ENCODE measurements at places on chromosomes 12 and 14.

GRCh38 chr14:54804538-54805041, 98.0 kb downstream of the GCH1 start:
- no peak for DNase-seq

- DNase-seq: no peak
Measured at GRCh38 chr14:90062822-90063539, 1.2 kb downstream of the KCNK13 start.

DNA sequence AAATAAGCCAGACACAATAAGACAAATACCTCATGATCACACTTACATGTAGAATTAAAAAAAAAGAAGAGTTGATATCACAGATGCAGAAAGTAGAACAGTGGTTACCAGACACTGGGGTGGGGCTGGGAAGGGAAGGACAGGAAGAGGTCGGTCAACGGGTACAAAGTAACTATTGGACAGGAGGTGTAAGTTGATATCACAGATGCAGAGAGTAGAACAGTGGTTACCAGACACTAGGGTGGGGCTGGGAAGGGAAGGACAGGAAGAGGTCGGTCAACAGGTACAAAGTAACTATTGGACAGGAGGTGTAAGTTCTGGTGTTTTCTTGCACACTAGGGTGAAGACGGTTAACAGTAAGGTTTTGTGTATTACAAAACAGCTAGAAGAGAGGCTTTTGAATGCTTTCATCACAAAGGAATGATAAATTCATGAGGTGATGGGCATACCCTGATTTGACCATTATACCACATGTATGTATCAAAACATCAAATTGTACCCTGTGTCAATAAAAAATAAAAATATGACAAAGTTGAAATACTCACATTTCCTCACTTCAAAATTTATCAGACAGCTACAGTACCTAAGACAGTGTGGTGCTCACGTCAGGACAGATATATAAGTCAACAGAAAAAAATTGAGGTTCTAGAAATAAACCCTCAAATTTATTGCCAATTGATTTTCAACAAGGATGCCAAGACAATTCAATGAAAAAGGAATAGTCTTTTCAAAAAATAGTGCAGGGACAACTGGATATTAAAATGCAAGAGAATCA, 32.8 kb downstream of the GALC start:
- no peak for DNase-seq

- DNase-seq: no peak
Measured at GRCh38 chr12:53254816-53255545, 13.1 kb upstream of the ESPL1 start.

GRCh38 chr14:91801358-91801757, 66.0 kb downstream of the TC2N start:
- DNase-seq: no peak

GRCh38 chr12:111766608-111767361, at the start of gene ALDH2:
TSS of gene ALDH2 (plus strand) at chr12:111766933. CDS start at chr12:111766983, 50 bp downstream.
- no peak for DNase-seq

DNA sequence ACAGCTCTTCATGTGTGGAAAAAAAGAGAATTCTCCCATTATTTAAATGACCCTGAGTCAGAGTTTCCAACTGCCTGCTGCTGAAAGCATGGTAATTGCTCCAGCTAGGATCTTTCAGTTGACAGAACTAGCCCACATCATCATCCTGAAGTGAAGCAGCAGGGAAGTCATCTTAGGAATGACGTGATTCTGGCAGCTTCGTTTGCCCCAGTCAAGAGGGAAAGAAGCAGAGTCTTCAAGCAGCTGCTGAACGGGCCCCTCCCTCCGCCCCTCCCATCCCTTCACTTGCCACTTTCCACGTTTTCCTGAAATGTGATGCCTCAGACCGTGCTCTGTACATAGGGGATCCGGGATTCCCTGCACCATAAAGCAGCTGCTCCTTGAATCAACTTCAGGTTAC, 455.0 kb upstream of the TMEM132C start:
- no peak for DNase-seq

DNA sequence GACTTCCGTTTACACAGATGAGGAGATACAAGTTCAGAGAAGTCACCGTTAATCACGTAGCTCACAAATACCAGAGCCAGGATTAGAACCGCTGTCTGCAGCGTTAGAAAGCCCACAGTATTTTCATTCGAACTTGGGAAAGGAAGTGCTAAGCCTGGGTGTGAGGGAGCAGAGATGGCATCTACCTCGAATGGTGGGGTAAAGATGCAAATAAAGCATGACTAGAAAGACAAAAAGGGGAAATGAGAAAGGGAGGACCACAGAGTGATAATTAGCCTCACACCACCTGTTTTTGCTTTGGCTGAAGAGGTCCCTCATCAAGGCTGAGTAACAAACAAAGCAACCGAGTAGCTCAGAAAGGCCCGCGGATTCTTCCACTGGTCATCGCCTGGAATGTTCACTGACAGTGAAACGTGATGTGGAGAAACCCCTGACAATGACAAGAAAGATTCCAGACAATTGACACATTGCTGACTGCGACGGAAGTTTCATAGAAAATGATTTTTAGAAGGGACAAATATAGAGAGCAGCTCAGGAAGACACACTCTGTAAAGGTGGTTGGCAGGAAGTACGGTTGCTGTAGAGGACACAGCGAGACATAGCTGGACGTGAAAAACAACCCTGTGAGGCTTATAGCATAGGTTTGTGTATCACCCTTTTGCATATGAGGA, 31.5 kb upstream of the BHLHE41 start:
- DNase-seq: no peak

GRCh38 chr12:128829861-128830504, 6.2 kb upstream of the SLC15A4 start:
- no peak for DNase-seq

DNA sequence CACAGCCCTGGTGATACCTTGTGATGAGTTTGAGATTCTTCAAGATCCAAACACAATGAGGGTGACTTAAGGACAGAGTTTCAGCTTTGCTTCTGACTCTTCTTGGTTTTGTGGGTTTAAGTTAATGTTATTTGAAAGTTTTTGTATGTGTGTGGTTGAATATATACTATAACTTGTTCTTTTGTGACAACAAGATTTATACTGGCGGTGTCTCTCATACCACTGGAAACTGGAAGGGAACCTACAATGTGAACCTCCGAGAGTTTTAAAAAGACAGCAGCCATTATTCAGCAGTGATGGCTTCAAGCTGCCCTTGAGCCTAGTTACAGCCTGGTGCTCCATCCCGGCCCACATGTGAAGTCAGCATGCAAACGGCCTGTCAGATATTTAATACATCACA, 87.9 kb upstream of the IGF1 start:
- DNase-seq: no peak

DNA sequence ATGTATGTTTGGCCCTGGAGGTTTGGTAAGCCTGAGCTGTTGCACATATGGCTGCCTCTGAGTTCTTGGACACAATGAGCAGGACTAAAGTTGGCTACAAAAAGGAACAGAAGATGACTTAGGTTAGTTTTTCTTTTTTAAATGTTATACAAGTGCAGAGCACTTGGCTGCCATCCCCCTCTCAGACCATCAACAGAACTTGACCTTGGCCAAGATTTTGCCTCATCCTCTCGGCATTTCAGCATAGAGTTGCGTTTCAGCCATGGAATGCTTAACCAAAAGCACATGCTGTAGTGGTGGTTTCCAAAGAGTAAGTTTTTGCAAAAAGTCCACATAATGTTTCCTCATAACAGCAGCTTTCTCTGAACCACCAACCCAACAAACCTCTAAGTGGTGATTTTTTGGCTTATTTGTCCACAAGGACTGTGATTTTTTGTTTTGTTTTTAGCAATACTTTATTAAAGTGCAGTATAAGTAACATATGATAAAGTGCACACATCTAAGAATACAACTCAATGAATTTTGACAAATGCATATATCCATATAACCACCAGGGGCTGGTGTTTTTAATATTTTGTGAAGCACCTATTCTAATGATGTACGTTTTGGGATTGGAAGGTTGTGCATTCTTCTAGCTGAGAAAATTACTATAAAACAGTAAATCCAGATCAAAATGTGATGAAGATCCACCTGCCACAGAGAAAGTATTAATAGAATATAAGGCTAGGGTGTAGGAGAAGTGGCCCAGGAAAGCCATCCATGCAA, 12.1 kb upstream of the GALNT16 start:
- no peak for DNase-seq

DNA sequence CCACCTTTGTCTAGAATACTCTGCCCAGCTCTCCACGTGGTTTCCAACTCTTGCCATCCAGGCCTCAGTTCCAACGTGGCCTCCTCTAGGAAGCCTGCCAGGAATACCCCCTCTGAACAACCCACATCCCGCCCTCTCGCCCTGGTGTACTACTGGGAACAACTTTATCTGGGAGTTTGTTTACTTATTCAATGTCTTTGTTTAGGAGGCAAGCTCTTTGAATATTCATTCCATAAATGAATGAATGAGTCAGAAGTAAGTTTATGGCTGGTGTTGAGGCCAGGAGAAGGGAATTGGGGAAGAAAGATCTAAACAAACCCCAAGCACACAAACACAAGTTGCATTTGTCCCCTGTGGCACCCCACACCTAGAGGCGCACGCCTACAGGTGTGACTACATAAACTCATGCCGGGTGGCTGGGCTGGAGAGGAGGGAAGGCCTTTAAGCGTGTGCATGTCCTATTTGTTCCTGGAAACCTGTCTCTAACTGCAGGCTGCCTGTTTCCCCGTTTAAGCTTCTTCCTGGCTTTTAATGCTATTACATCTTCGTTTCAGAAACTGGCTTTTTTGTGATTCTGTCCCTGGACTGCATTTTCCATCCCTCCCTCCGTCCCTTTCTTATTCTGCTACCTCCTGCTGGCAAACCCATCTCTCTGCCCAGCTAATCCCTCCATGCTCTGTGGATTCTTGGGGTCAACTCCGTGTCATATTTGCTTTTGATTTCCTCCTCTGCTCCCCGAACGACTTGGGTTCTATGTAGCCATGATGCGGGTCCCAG, 57.9 kb downstream of the FZD10 start:
- DNase-seq: no peak

DNA sequence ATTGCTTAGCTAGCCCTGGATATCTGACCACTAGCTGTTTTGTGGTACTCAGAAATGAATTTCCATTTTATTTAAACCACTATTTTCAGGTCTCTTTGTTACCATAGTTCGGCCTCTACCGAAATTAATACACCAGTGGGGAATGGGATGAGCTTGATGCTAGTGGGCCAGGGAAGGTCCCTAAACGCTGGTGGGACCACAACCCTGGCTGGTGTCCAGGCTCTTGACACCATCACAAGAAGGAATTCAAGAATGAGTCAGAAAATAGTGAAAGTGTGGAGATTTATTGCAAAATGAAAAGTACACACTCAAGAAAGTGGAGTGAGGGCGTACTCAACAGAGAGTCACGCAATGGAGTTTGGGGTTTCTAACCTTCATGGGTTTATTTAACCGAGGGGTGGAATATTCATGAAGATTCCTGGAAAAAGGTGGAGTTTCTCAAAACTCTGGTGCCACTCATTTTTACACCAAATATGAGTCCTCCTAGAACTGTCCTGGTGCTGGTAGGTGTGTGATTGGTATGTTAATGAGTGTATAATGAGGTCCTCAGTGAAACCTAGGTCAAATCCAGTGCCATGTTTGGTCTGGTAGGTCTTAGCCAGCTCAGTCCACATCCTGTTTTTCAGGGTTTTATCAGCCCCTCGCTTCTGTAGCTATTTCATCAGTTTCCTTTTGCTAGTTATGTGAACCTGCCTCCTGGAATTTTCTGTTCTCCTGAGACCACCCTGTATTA, 38.9 kb upstream of the LRP6 start:
- DNase-seq: no peak

- DNase-seq: no peak
Measured at GRCh38 chr14:39768589-39768988, 336.4 kb upstream of the FBXO33 start.

DNA sequence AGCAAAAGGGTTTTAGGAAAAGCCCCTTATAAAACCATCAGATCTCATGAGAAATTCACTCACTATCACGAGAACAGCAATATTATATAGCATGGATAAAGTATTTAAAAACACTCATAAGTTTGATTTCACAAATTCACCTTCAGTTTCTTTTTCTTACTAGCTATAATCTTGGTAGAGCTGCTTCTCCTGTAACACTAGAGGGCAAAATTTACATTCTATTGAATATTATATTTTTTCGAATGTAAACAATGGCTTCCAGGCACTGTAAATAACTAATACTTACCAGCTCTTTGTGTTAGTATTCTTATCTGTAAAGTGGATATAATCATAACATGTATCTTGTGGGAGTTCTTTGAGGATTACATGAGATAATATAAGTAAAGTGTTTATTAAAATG, 259.6 kb downstream of the CCER1 start:
- no peak for DNase-seq

DNA sequence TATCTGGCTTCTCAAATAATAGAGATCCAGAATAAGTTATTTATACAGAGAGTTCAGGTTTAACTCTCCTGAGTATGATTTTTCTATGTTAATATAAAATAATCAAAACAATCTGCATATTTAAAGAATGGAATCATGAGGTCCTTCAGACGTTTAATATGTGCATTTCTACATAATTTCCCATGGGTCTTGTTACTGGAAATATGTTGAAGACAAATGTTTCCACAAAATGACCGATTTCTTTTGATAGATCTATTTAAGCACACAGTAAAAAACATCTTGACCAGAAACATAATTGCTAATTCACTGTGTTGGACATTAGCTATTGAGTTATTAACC, 381.9 kb downstream of the APAF1 start:
- no peak for DNase-seq
